ENCODE measurements at places on chromosomes 13 and 19.

GRCh38 chr19:9914315-9915207 is 21.8 kb downstream of the OLFM2 start:
- DNase-seq, result peak; percentile 47

DNA sequence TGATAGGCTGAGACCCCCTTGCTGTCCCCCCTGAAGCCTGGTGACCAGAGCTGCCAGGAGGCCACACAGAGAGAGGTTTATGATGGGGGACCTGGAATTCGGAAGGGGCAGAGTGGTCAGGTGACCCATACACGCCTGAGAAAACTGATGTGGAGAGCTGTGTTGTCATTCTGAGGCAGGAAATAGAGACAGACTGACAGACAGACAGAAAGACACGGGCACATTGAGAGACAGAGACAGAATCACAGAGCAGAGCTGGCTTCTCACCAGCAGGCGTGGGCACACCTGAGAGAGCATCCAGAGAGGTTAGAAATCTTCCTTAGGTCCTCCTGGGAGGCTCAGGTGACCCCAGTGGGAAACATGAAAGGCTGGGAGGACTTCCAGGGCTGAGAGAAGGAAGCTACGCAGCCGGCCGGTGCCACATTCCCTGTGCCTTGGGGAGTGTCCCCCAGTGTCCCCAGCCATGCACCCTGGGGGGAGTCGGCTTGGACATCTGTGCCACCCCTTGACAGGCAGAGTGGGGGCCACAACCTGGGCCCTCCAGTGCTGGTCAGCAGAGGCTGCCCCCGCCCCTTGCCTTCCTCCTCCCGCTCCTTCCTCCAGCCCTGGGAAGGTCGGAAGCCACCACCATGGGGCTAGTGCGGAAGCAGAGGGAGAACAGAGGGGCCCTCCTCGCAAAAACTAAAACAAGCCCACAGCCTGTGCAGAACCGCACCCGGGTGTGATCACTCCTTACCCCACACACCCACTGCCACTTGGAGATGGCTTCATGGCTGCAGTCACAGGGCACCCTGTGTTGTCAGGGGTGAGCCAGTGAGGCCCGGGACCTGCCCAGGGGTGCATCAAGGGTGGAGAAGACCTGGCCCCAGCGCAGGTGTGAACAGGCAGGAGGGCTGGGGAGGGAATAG is 2.2 kb downstream of the FFAR1 start:
- no peak for DNase-seq

- DNase-seq, result no peak
These were observed 329.0 kb upstream of the TMTC4 start for GRCh38 chr13:101003566-101003965.

- no peak for DNase-seq
These were observed 157.7 kb downstream of the KDM4B start for GRCh38 chr19:5126498-5127223.

GRCh38 chr13:27792393-27793218 is at the start of gene GSX1:
TSS of gene GSX1 (plus strand) at chr13:27792483. CDS start at chr13:27792691, 208 bp downstream.
- DNase-seq, result peak; percentile 94

DNA sequence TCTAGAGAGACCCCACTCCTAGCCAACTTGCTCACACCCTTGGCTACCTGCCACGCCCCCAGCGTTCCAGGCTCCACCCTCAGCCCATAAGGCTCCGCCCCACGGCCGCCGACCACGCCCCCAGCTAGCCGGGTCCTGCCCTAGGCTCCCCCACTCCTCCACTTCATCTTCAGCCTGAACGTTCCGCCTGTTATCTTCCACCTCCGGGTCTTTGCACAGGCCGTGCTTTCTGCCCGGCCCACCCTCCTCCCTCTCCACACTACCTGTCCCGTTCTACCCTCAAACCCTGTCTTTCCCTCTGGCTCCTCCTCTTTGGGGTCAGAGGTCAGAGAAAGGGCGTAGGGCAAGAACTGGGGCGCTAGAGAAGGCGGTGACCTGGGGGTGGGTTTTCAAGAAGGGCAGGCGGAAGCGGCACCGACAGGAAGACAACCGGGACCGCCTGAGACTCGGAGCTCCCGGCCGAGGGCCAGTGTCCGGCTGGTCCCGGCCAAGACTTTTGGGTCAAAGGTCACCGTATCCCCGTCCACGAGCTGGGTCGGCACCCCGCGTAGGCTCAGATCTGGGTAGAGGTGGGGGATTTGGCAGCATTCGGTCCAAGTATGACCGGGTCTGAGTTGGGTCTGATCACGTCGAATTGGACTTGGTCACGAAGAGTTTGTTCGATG is 2.2 kb downstream of the PDE4C start:
- DNase-seq, result peak; percentile 57

- no peak for DNase-seq
These were observed 120.0 kb downstream of the ITGBL1 start for GRCh38 chr13:101572456-101572855.

DNA sequence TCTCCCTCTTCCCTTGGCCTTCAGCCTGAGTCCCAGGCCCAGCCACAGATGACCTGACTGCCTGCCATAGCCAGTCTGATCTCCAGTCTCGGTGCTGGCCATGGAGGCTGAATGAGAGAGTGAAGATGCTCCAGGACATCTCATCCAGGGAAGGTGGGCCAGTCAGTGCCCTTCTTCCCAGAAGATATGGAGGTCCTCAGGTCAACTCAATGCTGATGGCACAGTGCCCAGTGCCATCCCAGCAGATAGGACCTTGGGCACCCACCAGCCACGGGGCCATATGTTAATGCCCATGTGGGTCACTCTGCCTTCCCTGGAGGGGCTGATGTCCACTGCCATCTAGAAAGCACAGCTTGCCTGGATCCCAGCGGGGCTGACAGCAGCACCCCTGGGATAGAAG is 7.2 kb downstream of the VSTM2B start:
- DNase-seq, result no peak

GRCh38 chr19:46115396-46116106 is 8.9 kb downstream of the IGFL3 start:
- DNase-seq, result no peak

- DNase-seq, result no peak
These were observed 37.8 kb downstream of the OLFM4 start for GRCh38 chr13:53066411-53066810.

GRCh38 chr13:102970542-102970941 is 95.7 kb downstream of the SLC10A2 start:
- peak; percentile 55 for DNase-seq

DNA sequence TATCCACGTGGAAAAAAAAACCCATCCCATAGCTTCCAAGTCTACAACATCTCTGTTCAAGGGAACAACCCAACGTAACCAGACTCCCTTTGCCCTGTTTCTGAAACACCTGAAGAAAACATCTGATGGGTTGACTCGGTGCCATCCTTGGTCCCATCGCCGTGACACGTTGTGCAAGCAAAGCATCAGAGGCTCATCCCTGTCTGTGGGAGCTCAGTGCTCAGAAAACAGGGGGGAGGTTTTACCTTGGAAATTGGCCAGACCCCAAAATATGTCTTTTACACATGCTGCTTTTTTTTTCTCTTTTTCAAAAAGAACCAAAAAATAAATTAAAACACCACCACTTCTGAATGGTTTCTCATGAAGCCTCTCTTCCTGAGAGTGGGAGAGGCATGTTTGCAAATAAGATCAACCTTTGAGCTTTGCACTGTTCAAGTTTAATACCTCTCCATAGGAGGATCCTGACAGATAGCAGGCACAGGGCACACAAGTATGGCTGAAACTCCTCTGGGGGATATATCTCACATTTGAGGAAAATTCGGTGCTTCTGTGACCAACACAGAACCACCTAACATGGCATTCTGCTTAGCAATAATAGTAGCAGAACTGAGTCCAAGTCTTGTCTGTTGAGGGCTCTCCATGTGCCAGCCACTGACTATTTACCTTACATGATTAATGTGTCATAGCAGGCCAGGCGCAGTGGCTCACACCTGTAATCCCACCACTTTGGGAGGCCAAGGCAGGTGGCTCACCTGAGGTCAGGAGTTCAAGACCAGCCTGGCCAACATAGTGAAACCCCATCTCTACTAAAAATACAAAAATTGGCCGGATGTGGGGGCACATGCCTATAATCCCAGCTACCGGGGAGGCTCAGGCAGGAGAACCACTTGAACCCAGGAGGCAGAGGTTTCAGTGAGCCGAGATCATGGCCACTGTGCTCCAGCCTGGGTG is 7.0 kb upstream of the PVR start:
- DNase-seq, result peak; percentile 80

DNA sequence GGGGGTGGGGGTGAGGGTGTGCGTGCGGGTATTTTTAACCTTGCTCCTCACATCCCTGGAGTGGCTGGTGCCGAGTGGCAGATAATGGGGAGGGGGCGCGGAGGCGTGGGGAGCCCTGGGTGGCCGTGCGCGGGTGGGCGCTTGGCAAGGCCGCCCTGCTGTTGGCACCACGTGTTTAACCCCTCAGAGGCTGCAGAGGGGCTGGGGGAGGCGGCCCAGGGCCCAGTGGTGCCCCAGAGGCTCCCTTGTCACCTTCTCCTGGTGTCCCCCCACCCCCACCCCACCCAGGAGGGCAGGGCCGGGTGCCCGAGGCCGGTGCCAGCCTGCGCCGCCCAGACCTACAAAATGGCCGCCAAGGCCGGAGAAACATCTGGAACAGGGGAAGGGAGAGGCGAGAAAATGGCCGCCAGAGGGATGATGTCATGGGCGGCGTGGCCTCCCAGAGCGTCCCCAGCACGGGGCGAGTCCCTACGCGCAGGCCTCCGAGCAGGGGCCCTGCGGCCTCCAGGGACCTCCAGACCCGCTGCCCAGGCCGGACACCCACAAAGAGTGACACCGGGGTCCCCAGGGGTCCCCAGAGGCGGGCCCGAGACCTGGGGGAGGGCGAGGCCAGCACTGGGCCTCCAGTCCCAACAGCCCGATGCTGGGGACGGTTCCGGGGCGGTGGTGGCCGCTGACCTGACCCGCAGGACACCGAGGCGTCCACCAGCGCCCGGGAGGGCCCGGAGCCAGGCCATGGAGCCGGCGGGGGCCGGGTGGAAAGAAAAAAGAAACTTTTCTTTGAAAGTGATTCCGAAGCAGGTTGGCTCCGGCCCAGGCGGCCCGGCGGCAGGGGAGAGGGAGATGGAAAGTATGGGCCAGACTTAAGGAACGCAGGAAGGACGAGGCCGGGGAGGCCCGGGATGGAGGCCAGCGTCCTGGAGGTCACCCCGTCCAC is 38.2 kb downstream of the NFIC start:
- DNase-seq, result peak; percentile 55

DNA sequence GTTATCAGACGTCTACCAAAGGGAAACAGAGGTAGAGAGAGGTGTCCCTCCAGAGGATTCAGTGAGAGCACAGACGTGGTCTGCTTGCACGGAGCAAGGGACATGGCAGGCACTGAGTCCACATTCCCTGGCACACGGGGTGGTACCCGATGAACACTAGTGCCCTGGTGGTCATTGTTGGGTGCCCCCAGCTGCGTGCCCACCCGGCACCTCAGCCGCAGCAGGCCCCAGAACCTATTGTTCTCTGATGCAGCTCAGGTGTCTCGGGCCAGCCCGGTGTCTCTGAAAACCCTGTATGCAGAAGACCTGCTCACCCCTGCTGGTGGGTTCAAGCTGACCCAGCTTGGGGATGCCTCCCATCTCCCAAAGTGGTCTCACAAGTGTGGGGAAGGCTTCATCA is 11.9 kb downstream of the SUGP1 start:
- DNase-seq, result no peak

GRCh38 chr19:56097776-56098175 is 23.3 kb downstream of the ZNF787 start:
- no peak for DNase-seq

GRCh38 chr19:30269638-30270037 is 102.5 kb upstream of the ZNF536 start:
- no peak for DNase-seq

DNA sequence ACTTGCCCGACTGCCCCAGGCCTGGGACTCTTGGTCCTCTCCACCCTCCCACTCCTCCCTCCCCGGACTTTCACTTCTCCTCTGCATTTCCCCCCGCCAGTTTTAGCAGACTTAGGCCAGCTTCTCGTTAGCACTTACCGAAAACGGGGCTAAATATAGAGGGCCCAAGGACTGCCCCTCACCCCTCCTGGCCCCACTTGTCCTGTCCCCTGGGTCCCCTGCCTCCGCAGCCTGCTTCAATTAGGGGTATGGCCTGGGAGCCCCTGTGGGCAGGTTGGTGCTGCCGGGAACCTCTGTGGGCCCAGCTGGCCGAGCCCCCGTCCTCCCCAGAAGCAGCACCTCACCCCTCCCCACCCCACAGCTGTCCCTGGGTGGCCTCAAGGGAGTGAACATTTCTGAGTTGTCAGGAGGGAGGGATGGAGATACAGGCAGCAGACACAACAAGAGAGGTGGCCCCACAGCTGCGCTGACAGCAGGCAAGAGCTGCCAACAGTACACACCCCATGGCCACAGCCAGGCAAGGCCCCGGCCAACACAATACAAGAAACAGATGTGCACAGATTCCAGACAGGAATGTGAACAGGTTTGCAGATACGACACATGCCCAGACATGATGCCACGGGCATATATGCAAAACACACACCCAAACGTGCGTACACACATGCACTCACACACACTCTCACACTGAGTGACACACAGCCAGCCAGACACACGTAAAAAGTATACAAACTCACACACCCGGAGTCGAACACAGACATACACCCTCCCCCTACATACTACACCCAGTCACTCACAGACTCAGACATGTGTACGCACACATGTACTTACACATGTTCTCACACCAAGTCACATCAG is 2.6 kb downstream of the POU2F2 start:
- DNase-seq, result no peak

- DNase-seq, result peak; percentile 84
These were observed 552.3 kb upstream of the ARGLU1 start for GRCh38 chr13:107119989-107120881.

GRCh38 chr19:8224394-8225145 is 15.4 kb downstream of the CERS4 start:
- no peak for DNase-seq

GRCh38 chr19:48344892-48345291 is 18.8 kb downstream of the TMEM143 start:
- DNase-seq, result no peak

DNA sequence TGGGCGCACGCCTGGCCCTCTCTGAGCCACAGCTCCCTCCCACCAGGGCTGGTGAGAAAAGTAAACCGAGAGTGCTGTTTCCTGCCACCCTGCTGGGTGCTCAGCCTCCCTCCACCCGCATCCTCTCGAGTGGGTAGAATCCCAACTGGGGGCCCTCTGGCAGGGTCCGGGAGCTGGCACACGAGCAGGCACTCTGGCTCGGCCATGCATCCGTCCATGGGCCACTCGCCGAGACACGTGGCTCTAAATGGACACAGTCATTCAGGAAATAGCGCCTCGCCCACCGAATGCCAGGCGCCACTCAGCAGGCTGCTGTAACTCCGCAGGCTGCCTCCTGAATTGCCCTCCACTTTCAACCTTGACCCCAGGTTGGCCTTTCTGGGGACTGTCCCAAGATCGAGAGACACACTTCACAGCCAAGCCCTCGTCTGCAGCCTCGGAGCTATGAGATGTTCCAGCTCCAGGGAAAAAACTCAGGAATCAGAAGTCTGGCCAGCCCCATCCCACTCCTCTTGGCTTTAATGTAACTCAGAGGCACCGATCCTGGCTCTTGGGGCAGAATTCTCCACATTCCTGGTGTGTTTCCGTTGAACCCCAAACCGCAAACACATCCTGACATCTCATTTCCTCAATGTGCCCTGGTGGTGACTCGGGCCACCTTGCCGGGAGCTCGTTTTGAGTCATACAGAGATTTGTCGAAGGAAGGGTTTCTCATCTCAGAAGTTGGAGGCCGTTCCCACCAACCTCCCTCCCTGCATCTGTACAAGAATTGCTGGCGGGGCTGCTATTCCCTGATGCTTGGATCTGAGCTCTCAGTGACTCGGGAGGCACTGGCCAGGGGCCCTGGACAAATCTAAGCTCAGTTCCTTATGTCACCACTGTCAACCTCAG is 14.1 kb downstream of the KLF2 start:
- DNase-seq, result no peak

All from small intestine (tissue), 16 donors.